ENCODE measurements at places on chromosomes 13 and 19. TPM values are rescaled to one million over a fixed set of nuclear protein-coding genes. Genes with fewer than 3 reads are reported as not detected.

DNA sequence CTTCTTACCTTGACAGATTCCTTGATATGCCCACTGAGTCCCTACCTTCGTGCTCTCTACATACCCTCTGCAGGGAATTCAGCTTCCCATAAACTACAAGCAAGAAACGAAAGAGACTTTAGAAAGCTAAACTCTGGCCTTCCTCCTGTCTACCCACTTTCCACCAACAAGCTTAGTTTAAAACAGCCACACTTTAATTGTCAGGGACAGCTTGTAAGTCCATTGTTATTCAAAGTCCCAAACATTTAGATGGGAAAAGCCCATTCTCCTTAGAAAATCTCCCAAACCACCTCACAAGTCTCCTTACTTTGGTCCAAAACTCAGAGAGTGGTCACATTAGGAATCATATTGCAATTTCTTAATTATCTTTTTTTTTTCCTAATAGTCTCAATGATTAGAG is 2695.8 kb downstream of the PCDH9 start:
- no peaks in the 10 kb centered on the region for H3K27me3 ChIP-seq
- H3K27ac ChIP-seq, result no peak overlapping the region
- DNase-seq, result no peak
- H3K4me1 ChIP-seq, result no peaks in the 10 kb centered on the region

DNAAF3 gene
- total RNA-seq, result 2.4 TPM

DNA sequence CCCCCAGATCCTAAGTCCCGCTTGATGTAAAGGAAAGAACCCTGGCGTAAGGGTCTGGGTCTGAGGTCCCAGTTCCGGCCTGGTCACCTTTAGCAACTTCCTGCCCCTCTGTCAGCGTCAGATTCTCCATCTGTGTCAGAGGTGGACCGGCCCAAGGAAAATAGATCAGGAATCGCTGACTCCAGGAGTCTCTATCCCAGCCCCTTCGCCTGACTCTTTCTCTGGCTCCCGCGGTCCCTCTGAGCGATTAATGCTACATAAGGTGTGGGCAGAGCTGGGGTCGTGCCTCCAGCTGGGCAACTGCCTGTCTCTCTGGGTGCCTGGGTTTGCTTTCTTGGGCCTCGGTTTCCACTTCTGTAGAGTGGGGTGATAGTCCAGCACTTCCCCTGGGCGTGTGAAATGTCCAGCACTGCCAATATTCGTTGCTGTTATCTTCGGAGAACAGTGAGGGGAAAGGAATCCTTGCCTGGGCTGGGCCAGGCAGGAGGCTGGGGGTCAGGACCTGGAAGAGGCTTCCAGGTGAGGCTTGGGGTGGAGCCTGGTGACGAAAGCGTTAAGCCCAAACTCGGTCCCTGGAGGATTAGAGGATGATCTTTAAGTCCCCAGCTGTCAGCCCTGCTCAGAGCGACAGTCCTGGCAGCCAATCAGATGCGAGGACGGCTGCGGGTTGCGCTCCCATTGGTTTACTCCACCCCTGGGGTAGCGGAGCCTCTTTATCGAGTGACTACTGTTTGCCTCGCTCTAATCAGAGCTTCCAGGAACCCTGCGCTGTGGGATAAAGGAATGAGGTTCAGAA is 767 bp downstream of the ABCA7 start:
- no peaks in the 10 kb centered on the region for H3K27me3 ChIP-seq
- H3K36me3 ChIP-seq, result no peaks in the 10 kb centered on the region
- DNase-seq, result peak; percentile 90
- H3K4me1 ChIP-seq, result peaks cover 10% of the 10 kb centered on the region

GSX1 gene
- total RNA-seq, result not detected

DNA sequence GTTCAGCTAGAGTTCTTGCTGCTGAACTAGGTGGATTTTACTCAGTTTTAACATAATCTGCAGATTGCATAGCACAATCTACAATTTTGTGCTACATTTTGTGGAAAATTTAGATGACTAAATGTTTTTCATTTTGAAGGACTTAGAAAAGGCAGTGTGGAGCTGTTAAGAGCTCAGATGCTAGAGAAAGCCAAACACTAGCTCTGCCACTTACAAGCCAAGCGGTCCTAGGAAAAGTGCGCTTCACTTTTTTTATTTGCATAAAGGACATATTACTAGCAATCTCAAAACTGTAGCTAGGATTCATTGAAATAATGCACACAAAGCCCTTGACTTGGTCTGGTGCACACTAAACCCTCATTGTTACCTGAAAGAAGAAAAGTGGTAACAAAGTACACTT is 8.1 kb upstream of the CSNK1A1L start:
- H3K4me3 ChIP-seq, result no peak overlapping the region
- H3K4me1 ChIP-seq, result no peaks in the 10 kb centered on the region
- DNase-seq, result no peak
- no peaks in the 10 kb centered on the region for H3K27me3 ChIP-seq
- H3K27ac ChIP-seq, result no peak overlapping the region

ZNF709 gene
- 2.2 TPM for total RNA-seq

DNA sequence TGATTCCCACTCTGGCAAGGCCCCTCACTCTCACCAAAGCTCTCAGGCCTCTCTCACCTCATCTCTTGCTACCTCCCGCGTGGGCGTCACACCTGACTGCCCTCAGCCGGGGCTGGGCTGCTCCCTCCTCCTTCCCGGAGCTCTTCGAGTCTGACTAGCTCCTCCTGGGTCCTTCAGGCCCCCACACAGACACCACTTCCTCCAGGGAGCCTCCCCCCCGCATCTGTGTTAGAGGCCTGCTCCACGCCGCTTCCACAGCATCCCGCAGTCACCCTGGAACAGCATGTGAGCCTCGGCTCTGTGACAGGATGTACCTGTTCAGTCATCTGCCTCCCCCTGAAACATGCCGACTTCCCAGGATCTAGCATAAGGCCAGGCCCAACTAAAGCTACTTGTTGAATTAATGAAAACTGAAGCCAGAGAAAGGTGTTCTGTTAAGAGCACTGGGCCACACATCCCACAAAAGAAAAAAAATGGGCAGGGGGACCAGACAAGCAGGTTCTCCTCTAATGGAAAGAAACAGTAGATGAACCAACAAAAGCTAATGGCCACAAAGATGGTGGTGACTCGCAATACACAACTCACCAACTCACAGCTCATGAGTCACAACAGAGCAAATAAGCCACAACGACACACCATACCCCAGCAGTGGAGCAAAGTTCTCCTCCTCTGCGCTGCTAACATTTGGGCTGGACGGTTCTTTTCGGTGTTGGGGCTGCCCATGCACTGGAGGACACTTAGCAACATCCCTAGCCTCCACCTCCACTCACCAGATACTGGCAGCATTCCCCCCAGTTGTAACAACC is 3.0 kb downstream of the PPP6R1 start:
- no peaks in the 10 kb centered on the region for H3K36me3 ChIP-seq
- no peaks in the 10 kb centered on the region for H3K27me3 ChIP-seq
- H3K4me1 ChIP-seq, result peaks cover 28% of the 10 kb centered on the region
- no peak overlapping the region for H3K4me3 ChIP-seq
- DNase-seq, result no peak

DNA sequence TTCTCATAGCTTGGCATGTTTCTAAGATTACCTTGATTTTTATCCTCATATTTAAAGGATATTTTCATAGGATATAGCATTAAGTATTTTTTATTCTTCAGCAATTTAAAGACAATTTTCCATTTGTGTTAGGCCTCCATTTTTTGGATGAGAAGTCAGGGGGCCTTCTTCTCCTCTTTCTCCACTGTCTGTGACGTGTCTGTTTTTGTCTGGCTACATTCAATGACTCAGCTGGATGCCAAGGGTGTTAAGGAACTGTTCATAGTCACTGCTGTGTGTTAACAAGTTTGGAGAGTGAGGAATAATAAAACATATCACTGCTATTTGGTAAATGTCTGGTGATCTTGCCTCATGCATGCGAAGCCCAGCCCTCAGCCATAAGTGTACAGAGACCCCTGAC is 36.4 kb downstream of the ZNF582 start:
- DNase-seq, result no peak
- no peak overlapping the region for H3K27ac ChIP-seq
- no peaks in the 10 kb centered on the region for H3K4me1 ChIP-seq
- no peaks in the 10 kb centered on the region for H3K36me3 ChIP-seq
- H3K4me3 ChIP-seq, result no peak overlapping the region

C1QTNF9 gene
- total RNA-seq, result 0.18 TPM

DNA sequence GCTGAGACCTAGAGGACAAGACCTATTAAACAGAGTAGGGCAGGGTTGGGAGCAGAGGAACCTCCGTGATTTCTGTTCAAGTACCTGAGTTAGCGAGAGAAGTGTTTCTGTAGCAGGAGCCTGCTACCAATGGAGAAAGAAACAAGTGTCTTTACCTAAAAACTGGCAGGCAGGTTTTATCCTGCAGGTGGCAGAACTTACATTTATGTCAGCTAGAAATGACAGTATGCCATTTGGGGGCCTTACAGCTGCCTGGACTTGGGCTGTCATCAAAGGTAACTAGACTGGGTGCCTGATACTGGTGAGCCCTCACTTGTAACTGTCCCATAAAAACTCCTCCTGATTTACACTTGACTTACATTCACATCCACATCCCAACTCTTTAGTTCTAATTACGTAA is 185.3 kb upstream of the MIR17HG start:
- H3K4me3 ChIP-seq, result no peak overlapping the region
- H3K27ac ChIP-seq, result no peak overlapping the region
- H3K27me3 ChIP-seq, result no peaks in the 10 kb centered on the region
- no peaks in the 10 kb centered on the region for H3K4me1 ChIP-seq

DNA sequence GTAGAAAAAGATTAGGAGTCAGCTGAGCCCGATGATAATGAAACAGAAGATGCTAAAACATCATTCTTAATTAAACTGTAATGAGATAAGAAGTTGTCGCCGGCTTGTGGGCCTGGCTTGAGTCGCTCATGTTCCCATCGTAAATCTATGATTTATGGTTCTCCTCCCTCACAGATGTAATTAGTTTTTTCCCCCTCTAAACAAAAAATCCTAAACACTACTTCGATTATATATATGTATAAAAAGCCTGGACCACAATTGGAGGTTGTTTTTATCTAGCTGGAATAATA is 151.3 kb downstream of the PTPRS start:
- H3K36me3 ChIP-seq, result no peaks in the 10 kb centered on the region
- no peak overlapping the region for H3K4me3 ChIP-seq
- no peaks in the 10 kb centered on the region for H3K4me1 ChIP-seq
- no peak for DNase-seq
- no peaks in the 10 kb centered on the region for H3K27me3 ChIP-seq
- H3K27ac ChIP-seq, result no peak overlapping the region

MYH14 gene
- 34.4 TPM for total RNA-seq

GRCh38 chr13:22219709-22220108 is 548.8 kb downstream of the FGF9 start:
- no peak for DNase-seq
- H3K36me3 ChIP-seq, result no peaks in the 10 kb centered on the region
- no peak overlapping the region for H3K27ac ChIP-seq
- H3K4me1 ChIP-seq, result no peaks in the 10 kb centered on the region

DNA sequence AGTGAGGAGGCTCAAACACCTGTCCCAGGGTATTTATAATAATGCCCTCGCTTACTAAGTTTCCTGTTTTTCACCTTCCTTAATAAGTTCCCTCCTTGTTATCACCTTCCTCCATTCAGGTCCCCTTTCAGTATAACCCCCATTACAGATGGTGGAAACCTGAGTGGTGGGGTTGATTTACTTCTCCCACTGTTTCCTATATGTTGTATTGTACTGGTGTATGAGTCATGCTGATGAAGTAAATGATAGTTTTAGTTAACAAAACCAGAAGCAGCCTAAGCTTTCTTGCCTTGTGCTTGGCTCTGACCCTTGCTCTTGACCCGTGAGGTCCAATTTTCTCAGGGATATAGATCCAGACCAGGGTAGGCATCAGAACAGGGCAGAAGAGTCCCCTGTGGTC is 22.3 kb upstream of the TNFSF11 start:
- H3K27ac ChIP-seq, result no peak overlapping the region
- H3K4me3 ChIP-seq, result no peak overlapping the region
- no peak for DNase-seq
- no peaks in the 10 kb centered on the region for H3K36me3 ChIP-seq
- H3K27me3 ChIP-seq, result no peaks in the 10 kb centered on the region
- peaks cover 6% of the 10 kb centered on the region for H3K4me1 ChIP-seq

ZNF699 gene
- 1.1 TPM for total RNA-seq

DNA sequence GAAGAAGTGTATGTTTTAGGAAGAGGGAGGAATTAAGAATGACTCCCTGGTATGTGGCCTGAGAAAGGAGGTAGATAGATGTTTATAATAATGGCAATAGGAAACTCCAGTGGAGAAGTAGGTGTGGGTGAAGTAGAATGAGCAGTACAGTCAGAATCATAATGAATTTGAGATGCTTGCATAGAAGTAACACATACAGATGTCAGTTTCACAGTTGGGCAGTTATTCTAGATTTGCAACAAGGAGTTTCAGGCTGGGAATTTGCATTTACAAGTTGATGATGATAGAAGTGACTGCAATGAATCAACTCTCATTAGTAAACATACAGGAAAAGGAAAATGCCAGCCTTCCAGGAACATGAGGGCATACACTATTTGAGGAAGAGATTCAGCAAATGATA is 149.0 kb downstream of the SLITRK1 start:
- H3K4me3 ChIP-seq, result no peak overlapping the region
- H3K27ac ChIP-seq, result no peak overlapping the region
- H3K27me3 ChIP-seq, result no peaks in the 10 kb centered on the region
- no peaks in the 10 kb centered on the region for H3K36me3 ChIP-seq

DNA sequence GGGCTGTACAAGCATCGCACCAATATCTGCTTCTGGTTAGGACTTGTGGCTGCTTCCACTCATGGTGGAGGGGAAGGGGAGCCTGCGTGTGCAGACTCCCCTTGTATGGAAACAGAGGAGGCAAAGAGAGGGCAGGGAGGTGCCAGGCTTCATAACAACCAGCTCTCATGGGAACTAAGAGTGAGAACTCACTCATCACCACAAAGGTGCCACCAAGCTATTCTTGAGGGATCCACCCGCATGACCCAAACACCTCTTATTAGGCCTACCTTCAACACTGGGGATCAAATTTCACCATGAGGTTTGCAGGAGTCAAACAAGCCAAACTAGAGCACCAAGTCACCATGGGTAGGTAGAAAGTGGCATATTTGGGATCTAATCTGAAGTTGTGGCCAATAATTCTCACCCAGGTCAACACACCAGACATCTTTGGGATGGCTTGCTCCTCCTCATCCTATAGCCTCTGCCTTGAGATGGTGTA is 46.4 kb downstream of the RUBCNL start:
- no peaks in the 10 kb centered on the region for H3K36me3 ChIP-seq
- H3K4me3 ChIP-seq, result no peak overlapping the region
- DNase-seq, result no peak

KASH5 gene
- 1.9 TPM for total RNA-seq

DNA sequence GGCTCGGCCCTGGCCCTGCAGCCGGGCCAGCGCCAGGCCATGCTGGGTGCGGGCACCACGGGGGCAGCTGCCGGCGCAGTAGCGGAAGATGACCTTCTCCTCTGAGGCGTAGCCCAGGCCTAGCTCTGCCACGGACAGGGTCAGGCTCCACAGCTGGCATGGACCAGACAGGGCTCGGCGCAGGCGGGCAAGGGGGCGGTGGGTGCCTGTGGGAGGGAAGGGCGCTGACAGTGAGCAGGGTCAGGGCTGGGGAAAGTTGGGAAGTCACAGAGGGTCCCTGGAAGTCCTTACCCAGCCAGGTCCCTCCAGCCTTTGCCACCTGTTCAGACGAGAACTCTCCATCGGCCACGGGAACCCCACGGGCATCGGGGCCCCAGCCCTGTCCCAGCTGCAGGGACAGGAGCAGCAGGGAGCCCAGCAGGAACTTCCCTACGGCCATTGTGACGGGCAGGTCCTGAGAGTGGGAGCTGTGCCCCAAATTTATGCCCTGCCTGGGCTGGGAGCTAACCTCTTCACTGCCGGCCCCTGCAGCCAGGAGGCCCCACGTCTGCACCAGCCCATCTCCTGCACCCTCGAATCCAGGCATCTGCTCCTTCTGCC is at the start of gene PSPN:
TSS of gene PSPN (minus strand) at position 523 of the 600 bp plus-strand sequence. CDS start at position 439, 84 bp downstream.
- no peaks in the 10 kb centered on the region for H3K27me3 ChIP-seq
- H3K36me3 ChIP-seq, result no peaks in the 10 kb centered on the region
- DNase-seq, result no peak
- no peak within 1 kb of the TSS for H3K27ac ChIP-seq

PRMT1 gene
- 41.0 TPM for total RNA-seq

CDX2 gene
- 3.8 TPM for total RNA-seq
